ENCODE measurements at places on chromosomes 1 and 21. TPM values are rescaled to one million over a fixed set of nuclear protein-coding genes. Genes with fewer than 3 reads are reported as not detected.

DNA sequence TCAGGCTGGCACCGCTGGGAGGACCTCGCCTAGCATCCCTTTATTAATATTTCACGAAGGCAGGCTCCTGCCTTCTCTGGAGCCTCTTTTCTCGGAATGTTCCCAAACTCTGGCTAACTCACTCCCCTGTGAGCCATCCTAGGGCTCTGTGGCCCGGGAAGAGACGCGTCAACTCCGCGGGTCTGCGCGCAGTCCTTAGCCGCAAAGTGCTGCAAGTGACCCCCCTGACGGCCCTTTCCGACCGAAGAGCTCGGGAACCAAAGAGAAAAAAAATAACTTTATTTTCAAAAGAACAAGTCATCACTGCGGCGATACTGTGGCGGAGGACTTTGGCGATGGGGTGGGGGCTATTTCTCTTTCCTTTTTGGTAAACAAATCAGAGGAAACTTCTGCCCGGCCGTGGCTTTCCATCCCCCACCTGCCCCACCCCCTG, 14.6 kb downstream of the NR5A2 start:
- peak; percentile 83 for DNase-seq

Gene APCS
- not detected for total RNA-seq

DNA sequence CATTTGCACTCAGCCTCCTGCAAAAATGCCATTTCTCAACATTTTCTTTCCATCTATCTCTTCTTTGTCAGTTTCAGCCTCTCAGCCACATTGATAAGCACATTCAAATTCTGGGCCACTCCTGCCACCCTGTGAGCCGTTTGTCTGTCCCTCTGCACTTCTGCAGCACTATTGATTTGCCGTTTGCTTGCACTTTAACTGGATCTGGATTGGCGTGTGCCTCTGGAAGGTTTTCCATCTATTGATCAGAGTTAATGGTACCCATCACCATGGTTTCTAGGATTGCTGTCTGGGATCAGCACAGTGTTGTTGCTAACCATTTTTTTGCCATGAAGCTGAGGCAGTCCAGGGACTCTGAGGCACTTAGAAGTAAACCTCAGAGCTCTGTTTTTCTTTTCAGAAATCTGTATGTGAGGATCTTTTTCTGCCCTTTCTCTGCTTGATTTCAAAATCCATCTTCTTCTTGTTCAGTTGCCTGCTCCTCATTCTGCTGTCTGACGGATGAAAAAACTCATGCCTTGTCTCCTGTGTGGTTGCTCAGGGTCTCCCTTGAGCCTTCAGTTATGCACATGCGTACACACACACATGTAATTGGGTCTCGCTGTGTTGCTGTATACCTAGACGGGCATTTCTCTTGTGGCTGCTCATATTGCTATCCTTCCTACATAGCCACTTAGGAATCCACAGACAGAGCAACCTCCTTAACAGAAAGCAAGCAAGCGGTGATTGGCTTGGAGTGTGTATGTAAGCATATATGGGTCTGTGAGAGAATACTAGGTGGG, 67.9 kb downstream of the NOS1AP start:
- no peak for DNase-seq

DNA sequence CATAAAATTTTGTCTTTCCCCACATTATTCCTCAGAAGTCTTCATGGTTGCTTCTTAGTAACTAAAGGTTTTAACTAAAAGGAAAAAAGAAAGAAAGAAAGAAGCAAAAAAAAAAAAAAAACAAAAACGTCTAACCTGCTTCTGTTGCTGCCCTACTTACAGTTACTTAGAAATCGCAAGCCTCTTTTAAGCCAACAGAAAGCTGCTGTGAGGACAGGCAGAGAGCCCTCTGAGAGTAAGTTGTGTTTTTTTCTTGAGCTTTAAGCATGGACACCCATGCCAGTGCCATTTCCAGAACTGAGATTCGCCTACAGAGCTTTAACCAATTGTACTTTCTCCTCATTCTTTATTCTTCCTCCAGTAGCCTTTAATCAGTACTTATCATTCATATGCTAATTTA, 25.6 kb upstream of the RGS1 start:
- no peak for DNase-seq

Gene KLHDC7A
- 3.5 TPM for total RNA-seq

Measured in mucosa of descending colon (tissue), 3 donors.